ENCODE measurements at places on chromosomes 6 and 20. TPM values are rescaled to one million over a fixed set of nuclear protein-coding genes. Genes with fewer than 3 reads are reported as not detected.

The CD164 gene
- total RNA-seq, result 183 TPM

The MCCD1 gene
- not detected for total RNA-seq

The LAMA5 gene
- 185 TPM for total RNA-seq

The PNPLA1 gene
- total RNA-seq, result not detected

The SLC22A7 gene
- total RNA-seq, result not detected

The LY6G5C gene
- 4.4 TPM for total RNA-seq

The CALHM5 gene
- 0.52 TPM for total RNA-seq

The THEMIS gene
- total RNA-seq, result 0.52 TPM

The MYCT1 gene
- 4.6 TPM for total RNA-seq

The LPA gene
- 0.52 TPM for total RNA-seq

The PCNA gene
- 32.0 TPM for total RNA-seq

The CCDC28A gene
- total RNA-seq, result 17.9 TPM

DNA sequence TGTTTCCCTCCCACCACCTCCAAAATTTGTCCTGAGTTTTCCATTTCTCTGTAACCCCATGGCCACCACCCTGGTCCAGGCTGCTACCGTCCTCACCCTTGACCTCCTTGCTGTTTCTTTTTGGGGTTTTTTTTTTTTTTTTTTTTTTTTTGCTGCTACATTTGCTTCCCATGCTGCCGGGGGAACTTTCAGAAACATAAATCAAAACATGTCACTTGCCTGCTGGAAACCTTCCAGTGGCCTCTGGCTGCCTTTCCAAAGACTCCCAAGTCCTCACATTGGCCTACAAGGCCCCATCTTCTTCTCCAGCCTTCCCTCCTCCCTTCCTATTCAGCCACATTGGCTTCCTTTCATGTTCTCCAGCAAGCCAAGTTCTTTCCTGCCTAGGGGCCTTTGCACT lies 50.4 kb upstream of the PTGIS start:
- no peaks in the 10 kb centered on the region for H3K27me3 ChIP-seq
- no peak for DNase-seq
- no peak overlapping the region for H3K4me3 ChIP-seq

- DNase-seq, result no peak
- H3K36me3 ChIP-seq, result no peaks in the 10 kb centered on the region
- H3K27ac ChIP-seq, result no peak overlapping the region
Measured at GRCh38 chr6:143598466-143599080, 79.2 kb upstream of the PHACTR2 start.

- no peaks in the 10 kb centered on the region for H3K36me3 ChIP-seq
- no peak overlapping the region for H3K4me3 ChIP-seq
- no peaks in the 10 kb centered on the region for H3K27me3 ChIP-seq
- H3K4me1 ChIP-seq, result no peaks in the 10 kb centered on the region
- no peak overlapping the region for H3K27ac ChIP-seq
Measured at GRCh38 chr6:11625302-11625701, 87.8 kb downstream of the TMEM170B start.

DNA sequence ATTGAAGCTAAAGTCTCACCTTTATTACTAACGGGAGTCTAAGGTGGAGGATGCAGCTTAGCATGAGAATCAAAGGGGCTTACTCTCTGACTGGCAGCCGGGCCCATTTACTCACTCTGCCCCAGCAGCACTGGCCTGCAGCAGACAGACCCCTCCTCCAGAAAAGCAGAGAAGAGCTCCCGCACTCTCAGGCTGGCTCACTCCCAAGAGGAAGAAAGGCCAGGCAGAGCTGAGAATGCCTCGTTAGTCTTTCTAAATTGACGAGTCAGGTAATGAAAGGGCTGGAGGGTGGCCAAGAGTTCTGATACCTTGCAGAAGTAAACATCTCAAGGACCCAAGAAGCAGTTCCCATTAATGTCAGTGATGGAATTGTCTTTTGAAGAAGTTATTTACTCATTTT lies 44.5 kb upstream of the IL20RA start:
- no peak overlapping the region for H3K4me3 ChIP-seq
- DNase-seq, result peak; percentile 18
- H3K27me3 ChIP-seq, result no peaks in the 10 kb centered on the region
- no peaks in the 10 kb centered on the region for H3K36me3 ChIP-seq
- no peaks in the 10 kb centered on the region for H3K4me1 ChIP-seq

- H3K4me1 ChIP-seq, result peaks cover 7% of the 10 kb centered on the region
- peak; percentile 68 for DNase-seq
- H3K27ac ChIP-seq, result peak overlapping the region; percentile 39
- no peaks in the 10 kb centered on the region for H3K27me3 ChIP-seq
Measured at GRCh38 chr20:4082406-4083097, 67.2 kb upstream of the RNF24 start.

GRCh38 chr6:69846770-69847491 lies 19.4 kb upstream of the COL19A1 start:
- no peak for DNase-seq
- H3K27ac ChIP-seq, result no peak overlapping the region
- H3K4me3 ChIP-seq, result no peak overlapping the region
- H3K4me1 ChIP-seq, result peaks cover 6% of the 10 kb centered on the region
- no peaks in the 10 kb centered on the region for H3K27me3 ChIP-seq
- H3K36me3 ChIP-seq, result no peaks in the 10 kb centered on the region

- no peaks in the 10 kb centered on the region for H3K27me3 ChIP-seq
- H3K4me1 ChIP-seq, result no peaks in the 10 kb centered on the region
- peak; percentile 13 for DNase-seq
- H3K36me3 ChIP-seq, result no peaks in the 10 kb centered on the region
- H3K27ac ChIP-seq, result no peak overlapping the region
Measured at GRCh38 chr6:135938576-135939207, 87.2 kb downstream of the PDE7B start.

- H3K36me3 ChIP-seq, result no peaks in the 10 kb centered on the region
- no peaks in the 10 kb centered on the region for H3K4me1 ChIP-seq
- no peak overlapping the region for H3K27ac ChIP-seq
- no peak for DNase-seq
- no peak overlapping the region for H3K4me3 ChIP-seq
- H3K27me3 ChIP-seq, result no peaks in the 10 kb centered on the region
Measured at GRCh38 chr6:116842459-116842858, 13.6 kb upstream of the GPRC6A start.

DNA sequence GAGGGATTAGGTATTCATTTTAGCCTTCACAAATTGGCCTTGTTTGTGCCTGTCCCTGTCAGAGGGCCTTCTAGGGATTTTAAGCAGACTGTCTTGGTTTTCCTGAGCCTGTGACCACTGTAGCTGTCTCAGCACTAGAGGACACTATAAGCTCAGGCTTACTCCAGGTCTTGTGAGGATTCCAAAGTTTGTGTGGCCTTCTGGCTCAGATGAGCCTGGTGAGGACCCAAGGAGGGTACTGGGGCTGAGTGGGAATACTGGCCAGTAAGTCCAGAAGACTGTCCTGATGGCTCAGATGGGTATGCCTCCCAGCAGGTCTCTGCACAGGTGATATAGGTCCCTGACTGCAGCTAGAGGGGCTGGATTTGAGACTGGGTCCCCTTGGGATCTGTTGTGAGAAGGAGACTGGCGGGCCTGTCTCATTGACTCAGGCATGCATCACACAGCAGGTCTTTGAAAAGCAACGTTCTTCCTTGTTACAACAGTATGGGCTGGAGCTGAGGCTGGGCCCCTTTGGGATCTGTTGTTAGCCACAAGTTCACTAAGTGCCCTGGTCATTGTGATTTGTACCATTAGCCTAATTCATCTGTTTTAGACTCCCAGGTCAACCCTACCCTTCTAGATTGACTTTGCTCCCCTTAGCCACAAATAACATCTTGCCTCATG lies 26.3 kb upstream of the TFB1M start:
- no peak overlapping the region for H3K4me3 ChIP-seq
- H3K36me3 ChIP-seq, result no peaks in the 10 kb centered on the region
- no peaks in the 10 kb centered on the region for H3K4me1 ChIP-seq
- no peak for DNase-seq
- no peak overlapping the region for H3K27ac ChIP-seq

DNA sequence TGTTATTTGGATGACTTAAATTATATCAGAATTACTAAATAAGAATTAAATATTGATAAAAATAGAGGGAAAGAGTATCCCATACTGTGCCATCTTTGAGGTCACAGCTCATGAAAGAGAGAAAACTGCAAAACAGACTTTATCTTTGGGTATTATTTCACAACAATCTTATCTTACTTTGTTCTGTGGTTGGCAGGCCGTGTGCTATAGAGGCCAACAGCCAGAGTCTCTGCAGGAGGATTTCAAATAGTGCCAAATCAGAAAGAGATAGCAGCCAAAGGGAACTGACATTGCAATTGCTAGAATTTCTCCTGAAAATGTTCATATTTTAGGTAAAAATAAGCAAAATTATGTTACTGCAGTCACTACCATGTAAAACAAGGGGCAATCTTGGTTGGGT lies 354.2 kb downstream of the GRIK2 start:
- no peak overlapping the region for H3K27ac ChIP-seq
- no peaks in the 10 kb centered on the region for H3K36me3 ChIP-seq

DNA sequence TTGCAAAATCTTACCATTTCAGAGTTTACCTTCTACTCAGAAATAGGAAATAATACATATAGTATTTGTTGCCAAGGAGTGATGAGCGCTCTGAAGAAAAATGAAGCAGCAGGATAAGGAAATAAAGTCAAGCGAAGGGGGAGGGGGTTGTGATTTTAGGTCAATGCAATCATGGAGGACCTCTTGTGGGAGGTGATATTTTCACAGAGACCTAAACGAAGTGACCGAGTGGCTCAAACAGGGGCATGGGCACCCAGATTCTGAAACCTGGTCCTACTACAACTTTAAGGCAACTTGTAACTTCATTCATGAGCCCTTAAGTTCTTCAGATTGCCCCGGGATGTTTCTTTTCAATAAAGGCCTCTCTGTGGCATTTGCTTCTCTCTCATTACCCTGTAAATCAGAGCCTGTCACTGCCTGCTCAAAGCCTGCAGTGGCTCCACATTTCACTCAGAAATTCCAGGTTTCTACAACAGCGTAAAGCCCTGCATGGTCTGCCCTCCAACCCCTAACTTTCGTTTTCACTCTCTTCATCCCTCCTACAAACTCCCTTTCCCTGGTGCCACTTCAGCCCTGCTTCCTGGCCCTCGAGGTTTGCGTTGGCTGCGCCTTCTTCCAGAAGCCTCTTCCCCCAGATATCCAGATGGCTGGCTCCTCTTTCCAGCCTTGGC lies 162.7 kb downstream of the TBC1D7 start:
- H3K4me3 ChIP-seq, result no peak overlapping the region
- no peaks in the 10 kb centered on the region for H3K27me3 ChIP-seq
- no peaks in the 10 kb centered on the region for H3K36me3 ChIP-seq
- no peak for DNase-seq

All from body of pancreas (tissue), 4 donors.